ENCODE measurements at places on chromosomes 12 and 14. TPM values are rescaled to one million over a fixed set of nuclear protein-coding genes. Genes with fewer than 3 reads are reported as not detected.

GRCh38 chr12:44654646-44655639 lies 221.2 kb downstream of the NELL2 start:
- H3K27ac ChIP-seq = no peak overlapping the region
- no peak overlapping the region for H3K4me3 ChIP-seq
- H3K4me1 ChIP-seq = no peaks in the 10 kb centered on the region
- DNase-seq = no peak

DNA sequence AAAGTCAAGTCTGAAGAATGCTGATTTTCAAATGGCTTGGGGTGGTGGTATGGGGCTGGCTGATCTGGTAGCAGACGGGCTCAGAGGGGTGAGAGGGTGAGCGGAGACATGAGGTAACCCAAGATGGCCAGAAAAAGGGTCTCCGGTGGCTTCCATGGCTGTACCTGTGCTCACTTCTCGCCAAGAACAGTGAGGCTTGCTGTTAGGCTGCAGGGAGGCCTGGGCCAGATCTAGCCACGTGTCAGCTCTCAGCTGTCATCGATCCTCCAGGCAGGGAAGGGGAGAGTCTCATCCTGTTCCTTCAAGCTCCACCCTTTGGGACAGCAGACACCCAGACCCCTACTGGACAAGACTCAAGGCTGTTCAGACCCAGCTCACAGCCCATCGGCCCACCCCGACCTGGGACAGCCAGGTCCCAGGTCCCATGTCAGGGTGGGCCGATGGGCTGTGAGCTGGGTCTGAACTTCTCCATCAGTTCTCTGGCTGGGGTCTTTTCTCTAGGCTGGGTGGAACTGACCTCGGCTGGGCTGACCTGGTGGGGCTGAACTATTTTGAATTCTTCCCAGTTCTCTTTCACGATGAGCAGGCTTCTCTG lies 9.0 kb downstream of the LRTM2 start:
- DNase-seq = no peak
- no peak overlapping the region for H3K4me3 ChIP-seq
- no peaks in the 10 kb centered on the region for H3K4me1 ChIP-seq
- H3K27ac ChIP-seq = no peak overlapping the region

GALC gene
- polyA plus RNA-seq = 15.1 TPM

GRCh38 chr12:71426300-71427047 lies 13.1 kb upstream of the LGR5 start:
- DNase-seq = no peak
- H3K4me3 ChIP-seq = no peak overlapping the region
- no peaks in the 10 kb centered on the region for H3K27me3 ChIP-seq
- H3K4me1 ChIP-seq = no peaks in the 10 kb centered on the region
- no peak overlapping the region for H3K27ac ChIP-seq

DNA sequence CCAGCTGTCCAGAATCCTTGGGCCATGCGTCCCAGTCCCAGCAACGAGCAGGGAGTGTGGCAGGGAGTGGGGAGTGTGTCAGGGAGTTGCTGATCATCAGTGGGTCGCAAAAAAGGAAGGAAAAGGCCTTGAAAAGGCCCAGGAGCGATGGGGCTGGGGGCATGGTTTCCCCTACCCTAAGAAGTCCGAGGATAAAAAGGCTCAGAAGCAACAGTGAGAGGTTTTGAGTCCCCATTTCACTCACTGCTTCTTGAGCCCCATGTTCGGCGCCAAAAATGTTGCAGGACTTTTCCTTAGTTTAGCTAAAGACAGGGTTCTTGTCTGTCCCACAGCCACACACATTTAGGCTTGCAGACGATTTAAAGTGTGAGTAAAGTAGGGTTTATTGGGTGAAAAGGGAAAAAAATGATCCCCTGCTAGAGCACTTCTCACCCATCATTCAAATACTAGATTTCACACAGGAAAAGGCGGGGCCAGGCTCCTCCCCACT lies 189.5 kb downstream of the KCNC2 start:
- no peaks in the 10 kb centered on the region for H3K4me1 ChIP-seq
- H3K4me3 ChIP-seq = no peak overlapping the region
- H3K27ac ChIP-seq = no peak overlapping the region
- no peak for DNase-seq
- H3K27me3 ChIP-seq = no peaks in the 10 kb centered on the region

OR4Q3 gene
- not detected for polyA plus RNA-seq

ASPG gene
- polyA plus RNA-seq = 0.06 TPM

CATSPERB gene
- polyA plus RNA-seq = not detected

DNA sequence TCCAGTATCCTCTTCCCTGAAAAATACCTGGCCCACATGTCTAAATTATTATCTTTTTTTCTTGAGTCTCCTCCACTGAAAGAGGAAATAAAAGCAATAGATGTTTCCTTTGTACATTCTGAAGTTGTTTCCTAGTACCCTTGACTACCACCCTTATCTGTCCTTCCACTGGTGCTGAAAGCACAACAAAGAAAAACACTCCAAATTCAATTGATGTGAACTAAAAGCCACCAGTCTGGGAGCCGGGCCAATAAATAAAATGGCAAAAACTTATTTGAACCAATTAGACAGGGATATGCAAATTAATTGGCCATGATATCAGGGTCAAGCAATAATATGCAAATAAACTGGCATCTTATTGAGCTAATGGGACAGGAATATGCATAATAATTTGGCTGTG lies 330.5 kb downstream of the PAWR start:
- no peaks in the 10 kb centered on the region for H3K36me3 ChIP-seq
- H3K4me1 ChIP-seq = no peaks in the 10 kb centered on the region
- no peak overlapping the region for H3K27ac ChIP-seq
- no peak for DNase-seq
- H3K27me3 ChIP-seq = no peaks in the 10 kb centered on the region

- no peaks in the 10 kb centered on the region for H3K4me1 ChIP-seq
- no peak overlapping the region for H3K27ac ChIP-seq
- no peak overlapping the region for H3K4me3 ChIP-seq
Measured at GRCh38 chr14:92914087-92914656, 8.8 kb upstream of the CHGA start.

DNA sequence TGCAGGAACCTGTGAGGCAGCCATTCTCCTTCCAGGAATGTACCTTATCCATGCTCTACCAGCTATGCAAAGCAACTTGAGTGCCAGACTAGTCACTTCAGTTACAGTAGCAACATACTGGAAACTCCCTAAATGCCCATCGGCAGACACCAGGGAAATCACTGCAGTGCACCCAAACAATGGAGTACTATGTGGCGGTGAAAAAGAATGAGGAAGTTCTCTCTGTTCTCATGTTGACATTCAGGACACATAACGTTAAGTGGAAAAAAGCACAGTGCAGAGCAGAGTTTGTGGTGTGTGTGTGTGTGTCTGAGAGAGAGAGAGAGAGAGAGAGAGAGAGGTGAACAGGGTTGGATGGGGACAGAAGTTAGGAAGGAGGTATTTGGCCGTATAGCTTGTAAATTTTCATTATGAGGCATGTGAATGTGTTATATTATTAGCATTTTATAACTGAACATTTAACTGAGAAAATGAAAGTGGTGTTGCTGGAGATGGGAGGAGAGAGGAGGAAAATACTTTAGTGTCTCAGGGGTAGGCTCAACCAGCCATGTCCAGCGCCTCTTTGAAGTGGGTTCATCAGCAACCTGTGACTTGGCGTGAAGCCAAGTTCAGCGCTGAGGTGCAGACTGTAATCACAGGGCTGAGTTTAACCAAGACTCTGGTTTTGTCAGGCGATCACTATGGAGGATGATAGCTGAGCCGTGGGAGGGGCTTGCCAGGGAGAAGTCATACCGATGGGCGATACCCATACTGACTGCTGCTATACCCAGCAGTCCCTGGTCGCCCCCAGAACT lies 17.3 kb downstream of the TNFAIP2 start:
- no peak overlapping the region for H3K4me3 ChIP-seq
- H3K27me3 ChIP-seq = no peaks in the 10 kb centered on the region
- H3K4me1 ChIP-seq = peaks cover 15% of the 10 kb centered on the region

TRIM9 gene
- not detected for polyA plus RNA-seq

- H3K4me1 ChIP-seq = no peaks in the 10 kb centered on the region
- no peak for DNase-seq
- no peak overlapping the region for H3K27ac ChIP-seq
- no peaks in the 10 kb centered on the region for H3K27me3 ChIP-seq
Measured at GRCh38 chr12:68011882-68012207, 22.6 kb downstream of the IFNG-AS1 start.

DNA sequence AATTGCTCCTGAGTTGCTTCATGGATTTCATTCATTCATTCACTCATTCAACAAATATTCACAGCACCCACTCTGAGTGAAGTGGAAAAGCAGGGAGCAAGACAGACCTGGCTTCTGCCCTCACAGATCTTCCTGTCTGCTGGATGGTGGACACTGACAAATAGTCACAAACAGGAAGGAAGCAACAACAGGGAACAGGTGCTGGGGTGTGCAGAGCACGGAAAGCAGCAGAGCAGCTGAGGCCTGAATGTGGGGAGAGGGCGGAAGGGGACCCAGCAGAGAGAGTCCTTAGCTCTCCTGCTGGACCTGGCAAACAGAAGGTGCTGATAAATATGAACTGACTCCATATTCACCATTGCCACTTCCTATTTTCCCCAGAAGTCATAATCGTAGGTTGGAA lies 54.4 kb downstream of the SETD3 start:
- no peaks in the 10 kb centered on the region for H3K4me1 ChIP-seq
- no peak overlapping the region for H3K4me3 ChIP-seq
- DNase-seq = no peak
- H3K27me3 ChIP-seq = no peaks in the 10 kb centered on the region
- peaks cover 47% of the 10 kb centered on the region for H3K36me3 ChIP-seq
- H3K27ac ChIP-seq = no peak overlapping the region

DNA sequence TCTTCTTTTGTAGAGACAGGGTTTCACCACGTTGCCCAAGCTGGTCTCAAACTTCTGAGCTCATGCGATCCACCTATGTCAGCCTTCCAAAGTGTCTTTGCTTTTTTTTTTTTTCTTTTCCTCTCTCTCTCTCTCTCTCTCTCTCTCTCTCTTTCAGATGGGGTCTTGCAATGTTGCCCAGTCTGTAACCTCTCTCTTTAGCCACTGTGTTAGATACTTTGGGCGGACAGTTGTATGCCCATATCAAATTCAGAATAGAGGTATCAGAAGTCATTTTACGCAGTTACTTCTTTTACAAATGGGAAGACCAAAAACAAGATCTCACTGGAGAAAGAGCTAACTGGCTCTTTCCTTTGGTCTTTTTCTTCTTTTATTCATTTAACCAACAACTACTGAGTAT lies 6.7 kb downstream of the HEBP1 start:
- no peak for DNase-seq
- H3K4me3 ChIP-seq = peak overlapping the region; percentile 66
- no peaks in the 10 kb centered on the region for H3K27me3 ChIP-seq
- peaks cover 38% of the 10 kb centered on the region for H3K4me1 ChIP-seq
- peak overlapping the region; percentile 91 for H3K27ac ChIP-seq

BDKRB2 gene
- polyA plus RNA-seq = not detected

GRCh38 chr12:68081561-68081960 lies 78.0 kb downstream of the IFNG start:
- no peak for DNase-seq
- H3K27me3 ChIP-seq = no peaks in the 10 kb centered on the region
- no peaks in the 10 kb centered on the region for H3K36me3 ChIP-seq
- H3K4me1 ChIP-seq = no peaks in the 10 kb centered on the region

DNA sequence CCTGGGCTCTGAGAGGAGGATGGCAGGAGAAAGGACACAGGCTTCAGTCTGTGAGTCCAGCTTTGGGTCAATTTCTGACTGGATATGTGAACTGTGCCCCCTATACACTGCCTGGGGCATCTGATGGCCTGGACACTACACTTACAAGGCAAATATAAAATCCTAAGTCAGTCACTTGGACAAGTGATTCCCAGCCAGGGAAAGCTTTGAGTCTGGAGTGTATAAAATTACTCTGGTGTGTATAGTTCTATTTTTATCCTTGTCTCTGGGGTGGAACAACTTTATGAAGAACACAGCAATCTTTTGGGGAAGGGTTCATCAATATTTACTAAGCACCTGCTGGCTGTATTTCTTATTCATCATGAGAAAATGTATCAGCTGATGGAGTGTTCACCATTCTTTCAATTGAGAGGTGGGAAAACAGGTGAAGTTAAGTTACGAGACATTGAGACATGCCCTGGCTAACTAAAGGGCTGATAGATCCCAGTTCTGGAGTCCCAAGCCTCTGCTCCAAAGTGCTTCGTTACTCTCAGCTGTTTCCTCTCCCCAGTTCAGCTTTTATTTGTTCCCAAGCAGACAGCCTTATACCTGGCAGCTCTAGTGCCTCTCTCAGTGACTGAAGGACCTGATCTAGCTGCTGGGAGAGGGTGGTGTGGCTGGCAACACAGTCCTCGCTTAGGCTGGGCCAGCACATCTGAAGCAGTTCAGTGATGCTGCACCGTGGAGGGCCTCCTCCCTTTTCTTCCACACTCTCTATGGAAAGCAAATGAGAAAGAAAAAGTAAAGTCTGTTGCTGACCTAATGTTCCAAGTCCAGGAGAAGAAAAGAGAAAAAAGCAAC lies 30.9 kb downstream of the ZFYVE26 start:
- no peaks in the 10 kb centered on the region for H3K4me1 ChIP-seq
- no peak overlapping the region for H3K27ac ChIP-seq
- no peak overlapping the region for H3K4me3 ChIP-seq

GLI1 gene
- polyA plus RNA-seq = not detected

GRCh38 chr14:101411779-101412178 lies 149.5 kb upstream of the DIO3 start:
- no peak overlapping the region for H3K27ac ChIP-seq
- H3K4me3 ChIP-seq = no peak overlapping the region
- no peaks in the 10 kb centered on the region for H3K27me3 ChIP-seq
- H3K4me1 ChIP-seq = no peaks in the 10 kb centered on the region
- no peak for DNase-seq

CIROP gene
- polyA plus RNA-seq = not detected

TTC9 gene
- 0.76 TPM for polyA plus RNA-seq

PTCSC3 gene
- polyA plus RNA-seq = not detected

DNA sequence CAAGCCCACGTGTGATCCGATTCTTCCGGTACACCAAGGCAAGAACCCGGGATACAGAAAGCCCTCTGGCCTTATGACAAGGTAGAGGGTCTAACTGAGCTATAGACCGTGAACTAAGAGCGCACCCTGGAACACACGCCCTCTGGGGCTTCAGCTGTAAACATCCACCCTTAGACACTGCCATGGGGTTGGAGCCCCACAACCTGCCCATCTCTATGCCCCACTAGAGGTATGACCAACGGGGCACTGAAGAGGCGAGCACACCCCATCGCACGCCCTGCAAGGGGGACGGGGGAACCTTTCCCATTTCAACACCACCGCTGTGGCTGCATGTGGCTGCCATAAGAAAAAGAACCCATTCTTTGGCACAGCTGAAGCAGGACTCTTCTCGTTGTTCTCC lies 1206.0 kb upstream of the TMEM132C start:
- DNase-seq = no peak
- H3K4me3 ChIP-seq = no peak overlapping the region
- H3K4me1 ChIP-seq = no peaks in the 10 kb centered on the region
- H3K36me3 ChIP-seq = no peaks in the 10 kb centered on the region
- no peak overlapping the region for H3K27ac ChIP-seq
- H3K27me3 ChIP-seq = no peaks in the 10 kb centered on the region

- H3K4me1 ChIP-seq = peaks cover 51% of the 10 kb centered on the region
- peak overlapping the region; percentile 94 for H3K4me3 ChIP-seq
- peaks cover 13% of the 10 kb centered on the region for H3K36me3 ChIP-seq
- H3K27me3 ChIP-seq = no peaks in the 10 kb centered on the region
Measured at GRCh38 chr12:1591543-1591942, 2.8 kb downstream of the FBXL14 start.

GRCh38 chr14:104942586-104942985 lies 17.9 kb downstream of the PLD4 start:
- H3K27me3 ChIP-seq = no peaks in the 10 kb centered on the region
- no peaks in the 10 kb centered on the region for H3K36me3 ChIP-seq
- DNase-seq = no peak
- H3K27ac ChIP-seq = no peak overlapping the region
- H3K4me3 ChIP-seq = no peak overlapping the region
